ENCODE measurements at places on chromosomes 4 and X. TPM values are rescaled to one million over a fixed set of nuclear protein-coding genes. Genes with fewer than 3 reads are reported as not detected.

DNA sequence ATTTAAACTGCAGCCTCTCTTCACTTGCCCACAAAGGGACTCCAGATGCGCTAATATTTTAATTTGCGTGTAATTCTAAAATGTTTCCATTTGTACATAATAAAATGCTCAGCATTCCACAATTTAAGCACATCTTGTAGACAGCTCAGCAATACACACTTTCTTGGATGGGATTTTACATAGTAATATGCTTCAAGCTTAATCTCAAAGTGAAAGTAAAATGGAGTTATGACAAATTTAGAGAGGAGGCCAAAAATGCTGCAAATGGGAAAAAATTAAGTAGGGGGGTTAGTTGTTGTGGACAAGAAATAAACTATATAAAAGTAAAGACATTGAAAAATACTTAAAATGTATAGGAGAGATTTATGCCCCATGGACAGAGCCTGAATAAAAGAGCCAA, 149.1 kb downstream of the FBXO8 start:
- no peak overlapping the region for H3K4me3 ChIP-seq
- DNase-seq: no peak
- no peak overlapping the region for H3K27ac ChIP-seq
- H3K4me1 ChIP-seq: no peaks in the 10 kb centered on the region
- H3K27me3 ChIP-seq: no peaks in the 10 kb centered on the region

- H3K36me3 ChIP-seq: no peaks in the 10 kb centered on the region
- no peak overlapping the region for H3K4me3 ChIP-seq
Observed at GRCh38 chr4:13202701-13203100, 281.4 kb downstream of the RAB28 start.

- no peak overlapping the region for H3K4me3 ChIP-seq
- DNase-seq: no peak
- no peaks in the 10 kb centered on the region for H3K4me1 ChIP-seq
Observed at GRCh38 chr4:40976343-40976742, 226.6 kb downstream of the NSUN7 start.

The TLR2 gene
- 1.0 TPM for total RNA-seq

The PRPS1 gene
- total RNA-seq: 101 TPM

GRCh38 chr4:170465429-170465828, 375.7 kb upstream of the AADAT start:
- DNase-seq: no peak
- no peaks in the 10 kb centered on the region for H3K4me1 ChIP-seq
- H3K4me3 ChIP-seq: no peak overlapping the region
- no peaks in the 10 kb centered on the region for H3K27me3 ChIP-seq
- no peak overlapping the region for H3K27ac ChIP-seq
